ENCODE measurements at places on chromosomes 1 and 21. TPM values are rescaled to one million over a fixed set of nuclear protein-coding genes. Genes with fewer than 3 reads are reported as not detected.

DNA sequence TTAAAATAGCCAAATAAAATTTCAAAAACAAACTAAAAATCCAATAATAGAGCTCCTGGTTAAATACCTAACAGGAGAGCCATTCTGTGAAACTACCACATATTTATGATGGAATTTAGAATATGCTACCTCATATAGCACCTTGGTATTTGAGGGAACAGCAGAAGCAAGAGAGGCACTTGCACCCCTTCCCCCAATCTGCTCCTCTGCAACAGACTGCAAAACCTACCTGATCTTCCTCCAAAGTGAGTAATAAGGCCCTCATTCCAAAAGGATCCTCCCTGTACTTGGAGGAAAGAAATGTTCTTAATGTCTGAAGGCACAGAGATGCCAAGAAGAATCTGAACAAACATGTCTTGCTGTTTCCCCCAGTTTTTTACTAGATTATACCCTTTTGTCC is 28.1 kb upstream of the RNPC3 start:
- no peak for DNase-seq

DNA sequence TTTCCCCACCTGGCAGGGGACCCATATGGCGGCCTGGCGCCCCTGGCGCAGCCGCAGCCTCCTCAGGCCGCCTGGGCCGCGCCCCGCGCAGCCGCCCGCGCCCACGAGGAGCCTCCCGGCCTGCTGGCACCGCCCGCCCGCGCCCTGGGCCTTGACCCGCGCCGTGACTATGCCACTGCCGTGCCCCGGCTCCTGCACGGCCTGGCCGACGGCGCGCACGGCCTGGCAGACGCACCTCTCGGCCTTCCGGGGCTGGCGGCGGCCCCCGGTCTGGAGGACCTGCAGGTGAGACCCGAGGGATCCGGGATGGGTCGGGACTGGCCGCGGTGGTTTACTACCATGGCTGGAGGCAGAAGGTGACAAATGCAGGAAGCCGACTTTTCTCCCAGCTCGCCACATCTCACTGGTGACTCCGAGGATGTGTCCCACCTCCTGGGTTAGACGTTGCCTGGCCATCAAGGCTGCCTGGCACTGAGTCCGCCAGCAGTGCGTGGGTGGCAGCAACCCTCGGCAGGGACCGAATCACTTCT is 1.1 kb downstream of the TFAP2E start:
- DNase-seq, result no peak

The FCER1G gene
- 70.1 TPM for total RNA-seq

- DNase-seq, result no peak
These were observed 114.7 kb downstream of the MAP3K21 start for GRCh38 chr1:233442026-233442780.

DNA sequence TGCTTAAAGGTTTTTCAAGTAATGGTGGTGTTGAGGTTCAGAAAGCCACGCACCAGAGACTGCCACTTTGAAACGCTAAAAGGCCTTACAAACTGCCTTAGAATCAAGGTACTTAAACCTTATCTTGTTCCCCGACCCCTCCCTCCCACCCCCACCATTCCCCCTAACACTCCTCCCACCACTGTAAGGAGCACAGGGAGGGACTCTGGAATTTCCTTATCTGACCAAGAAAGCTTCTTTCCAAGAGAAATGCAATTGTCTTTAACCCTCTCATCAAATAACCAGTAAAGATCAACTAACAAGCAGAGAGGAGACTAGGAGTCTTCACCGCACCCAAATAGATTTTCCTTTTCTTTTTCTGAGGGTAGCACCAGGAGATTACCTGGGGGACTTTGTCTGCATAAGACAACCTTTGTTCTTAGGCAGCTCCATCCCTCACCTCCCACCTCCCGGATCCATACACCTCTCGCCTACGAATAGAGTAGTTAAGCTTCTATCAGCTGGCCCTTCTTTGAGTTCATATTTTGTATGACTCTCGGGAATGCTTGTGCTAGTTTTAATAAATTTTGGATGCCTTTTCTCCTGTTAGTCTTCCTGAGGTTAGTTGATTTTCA is 137.7 kb upstream of the ADGRL2 start:
- DNase-seq, result no peak

GRCh38 chr1:232554409-232554808 is 75.5 kb downstream of the SIPA1L2 start:
- no peak for DNase-seq

The IGSF3 gene
- total RNA-seq, result 19.6 TPM

The DPH5 gene
- 19.2 TPM for total RNA-seq

DNA sequence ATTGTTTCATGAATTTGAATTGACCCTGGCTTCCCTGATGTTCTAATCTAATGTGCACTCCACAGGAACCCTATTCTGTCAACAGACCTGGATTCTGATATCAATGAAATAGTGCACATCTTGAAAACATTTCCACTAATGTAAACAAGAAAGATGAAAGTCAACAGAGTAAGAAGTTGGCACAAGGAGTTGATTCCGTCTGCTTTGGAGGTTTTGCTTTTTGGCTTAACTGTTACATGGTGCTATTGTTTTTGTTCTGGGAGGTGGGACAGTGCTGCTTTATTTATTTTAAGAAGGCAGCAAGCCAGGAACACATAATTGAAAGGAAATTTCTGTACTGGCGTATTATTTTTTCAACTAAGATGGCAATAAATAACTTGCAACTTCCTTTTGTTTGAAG is 73.3 kb downstream of the LEPR start:
- DNase-seq, result no peak

DNA sequence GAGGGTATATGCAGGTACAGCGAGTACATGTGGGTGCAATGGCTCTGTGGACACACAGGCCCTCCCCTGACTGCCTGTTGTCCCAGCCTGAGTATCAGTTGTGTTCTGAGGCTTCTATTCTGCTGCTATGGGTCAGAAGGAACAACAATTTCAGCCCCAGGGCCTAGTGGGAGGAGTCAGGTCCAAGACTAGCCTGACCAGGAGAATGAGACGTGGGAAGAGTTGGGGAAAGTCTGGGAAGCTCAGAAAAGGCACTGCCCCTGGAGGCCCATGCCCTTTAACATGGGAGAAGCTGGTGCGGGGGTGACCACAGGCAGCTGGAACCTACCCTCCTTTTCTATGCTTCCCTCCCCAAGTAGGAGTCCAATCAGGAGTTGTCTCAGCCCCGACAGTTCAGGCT is 7.7 kb downstream of the IGSF8 start:
- no peak for DNase-seq

The ASTN1 gene
- 0.16 TPM for total RNA-seq

The EDN2 gene
- total RNA-seq, result 3.8 TPM

The E2F2 gene
- total RNA-seq, result under 0.01 TPM

DNA sequence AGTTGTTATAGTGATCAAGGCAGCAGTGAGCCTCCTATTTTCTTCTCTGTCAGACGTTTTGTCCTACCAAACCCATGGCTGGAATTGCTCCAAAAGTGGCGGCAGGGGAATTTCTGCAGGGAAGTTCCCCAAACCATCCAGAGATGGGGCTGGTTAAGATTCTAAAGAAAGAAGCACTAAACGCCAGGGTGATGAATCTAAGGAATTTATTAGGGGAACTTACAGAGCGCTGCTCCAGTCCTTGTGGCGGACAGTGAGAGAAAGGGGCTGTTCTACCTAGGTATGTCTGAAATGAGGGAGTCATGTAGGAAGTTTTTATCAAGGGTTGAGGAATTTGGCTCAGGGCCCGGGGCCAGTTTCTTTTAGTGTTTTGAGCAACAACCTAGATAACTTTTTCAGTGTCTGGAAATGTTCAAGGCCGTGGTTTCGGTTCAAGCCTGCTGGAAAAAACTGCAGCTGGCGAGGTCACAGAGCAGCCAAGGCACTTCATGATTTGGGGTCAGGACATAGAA is 222.4 kb upstream of the B3GALT2 start:
- DNase-seq, result no peak

DNA sequence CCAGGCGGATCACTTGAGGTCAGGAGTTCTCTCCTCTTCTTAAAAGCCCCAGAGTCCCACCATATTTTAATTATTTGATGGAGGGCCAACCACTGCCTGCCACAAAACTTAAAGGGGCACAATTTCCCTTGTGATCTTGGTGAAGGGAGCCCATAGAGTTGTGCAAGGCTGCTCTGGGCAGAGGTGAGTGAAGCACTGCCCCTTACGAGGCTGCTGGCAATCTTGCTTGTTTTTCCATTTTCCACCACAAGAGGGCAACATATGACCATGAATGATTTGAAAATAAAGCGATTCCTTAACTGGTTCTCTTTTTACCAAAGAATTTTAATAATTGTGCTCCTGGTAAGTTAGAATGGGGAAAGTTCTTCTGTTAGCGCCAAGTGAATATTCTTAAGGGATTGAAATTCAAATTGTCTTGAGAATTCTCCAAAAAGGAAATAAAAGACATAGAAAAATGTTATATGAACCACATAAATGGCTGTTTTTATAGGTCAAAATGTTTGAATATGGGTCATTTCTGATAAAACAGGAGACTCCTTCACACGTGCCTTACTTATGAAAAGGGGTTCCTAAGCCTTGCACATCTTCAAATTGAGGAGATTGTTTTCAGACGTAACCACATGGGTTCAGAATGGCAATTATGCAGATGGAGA is 22.7 kb downstream of the PGM1 start:
- DNase-seq, result no peak

DNA sequence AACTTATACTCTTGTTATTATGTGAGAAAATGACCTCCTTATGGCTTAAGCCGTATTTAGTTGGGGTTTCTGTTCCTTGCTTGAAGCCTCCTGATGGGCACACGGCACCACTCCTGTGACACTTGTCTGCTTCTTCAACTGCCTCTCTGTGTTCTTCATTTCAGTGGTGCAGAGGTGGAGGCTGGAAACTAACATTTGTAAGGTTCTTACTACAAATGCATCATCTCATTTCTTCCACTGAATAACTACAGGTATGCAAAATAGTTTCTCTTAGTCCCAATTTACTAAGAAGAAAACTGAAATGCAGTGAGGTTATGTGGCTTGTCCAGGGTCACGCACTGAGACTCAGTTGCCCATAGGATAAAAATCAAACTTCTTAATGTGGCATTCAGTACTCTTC is 23.6 kb upstream of the ZNF362 start:
- DNase-seq, result no peak

- no peak for DNase-seq
These were observed 334.3 kb downstream of the TGFB2 start for GRCh38 chr1:218679391-218679790.

GRCh38 chr1:153540394-153541361 is at the start of gene S100A5:
TSS of gene S100A5 (minus strand) at chr1:153540934. CDS start at chr1:153540191, 743 bp downstream.
- no peak for DNase-seq

The LEMD1 gene
- total RNA-seq, result not detected

GRCh38 chr1:148317288-148317985 is 165.4 kb upstream of the NBPF11 start:
- no peak for DNase-seq

The MAB21L3 gene
- 0.80 TPM for total RNA-seq

DNA sequence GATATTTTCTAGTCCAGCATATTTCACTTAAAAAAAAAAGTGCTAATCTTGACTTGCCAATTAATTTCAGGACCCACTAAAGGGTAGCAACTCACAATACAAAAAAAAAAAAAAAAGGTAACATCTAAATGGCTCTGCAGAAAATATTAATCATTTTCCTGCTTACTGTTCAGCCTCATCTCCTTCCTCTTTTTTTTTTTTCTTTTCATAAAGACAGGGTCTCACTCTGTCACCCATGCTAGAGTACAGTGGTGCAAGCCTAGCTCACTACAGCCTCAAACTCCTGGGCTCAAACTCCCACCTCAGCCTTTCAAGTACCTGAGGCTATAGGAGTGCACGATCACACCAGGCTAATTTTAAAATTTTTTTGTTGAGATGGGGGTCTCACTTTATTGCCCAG is 30.4 kb downstream of the TTC13 start:
- DNase-seq, result no peak

- DNase-seq, result no peak
These were observed 130.7 kb downstream of the SIPA1L2 start for GRCh38 chr1:232499188-232499587.

The HOOK1 gene
- total RNA-seq, result 12.5 TPM

GRCh38 chr1:232282498-232282897 is 347.4 kb downstream of the SIPA1L2 start:
- DNase-seq, result no peak

DNA sequence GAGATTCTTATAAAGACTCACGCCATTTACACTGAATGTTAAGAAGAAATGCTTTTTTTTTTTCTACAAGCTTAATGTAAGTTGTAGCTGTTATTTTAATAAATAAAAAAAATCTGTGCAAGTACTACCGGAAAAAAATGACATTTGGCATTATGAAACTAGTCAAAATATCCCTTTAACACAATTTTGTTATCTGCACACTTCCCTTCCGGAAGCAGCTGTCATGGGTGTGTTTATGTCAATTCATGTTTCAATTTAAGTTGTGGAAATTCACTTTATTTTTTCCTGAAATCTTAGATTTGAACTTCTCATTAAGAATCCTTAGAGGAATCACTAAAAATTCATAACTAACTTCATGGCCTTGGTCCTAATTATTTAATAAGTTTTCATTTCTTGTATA is 308.1 kb downstream of the KCTD3 start:
- no peak for DNase-seq

The SLC25A34 gene
- 1.0 TPM for total RNA-seq

The B3GALT5 gene
- not detected for total RNA-seq

GRCh38 chr1:246784621-246785493 is 60.6 kb downstream of the SCCPDH start:
- no peak for DNase-seq

The NFASC gene
- 1.6 TPM for total RNA-seq

- no peak for DNase-seq
These were observed 58.1 kb upstream of the ANGPTL1 start for GRCh38 chr1:178928976-178929375.

The BCAN gene
- total RNA-seq, result 0.44 TPM

DNA sequence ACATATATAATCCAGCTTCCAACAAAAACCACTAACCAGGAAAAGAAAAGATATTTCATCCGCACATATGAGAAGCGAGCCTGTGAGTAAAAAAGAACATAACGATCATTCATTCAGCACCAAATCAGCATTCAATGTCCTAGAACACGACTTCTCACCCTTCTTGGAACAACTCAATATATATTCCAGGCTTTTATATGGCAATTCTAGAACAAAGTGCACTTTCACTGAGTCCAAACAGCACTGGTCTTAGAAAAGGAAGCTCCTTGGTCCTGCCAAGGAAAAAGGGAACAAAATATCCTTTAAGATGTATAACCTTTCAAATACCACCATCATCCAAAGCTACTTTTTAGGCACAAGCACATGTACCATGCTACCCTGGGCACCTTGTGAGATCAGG is 44.5 kb downstream of the RPL5 start:
- DNase-seq, result no peak

The CYYR1 gene
- 14.3 TPM for total RNA-seq

The HAO2 gene
- total RNA-seq, result not detected

- DNase-seq, result no peak
These were observed 44.3 kb downstream of the INAVA start for GRCh38 chr1:200938955-200939354.

DNA sequence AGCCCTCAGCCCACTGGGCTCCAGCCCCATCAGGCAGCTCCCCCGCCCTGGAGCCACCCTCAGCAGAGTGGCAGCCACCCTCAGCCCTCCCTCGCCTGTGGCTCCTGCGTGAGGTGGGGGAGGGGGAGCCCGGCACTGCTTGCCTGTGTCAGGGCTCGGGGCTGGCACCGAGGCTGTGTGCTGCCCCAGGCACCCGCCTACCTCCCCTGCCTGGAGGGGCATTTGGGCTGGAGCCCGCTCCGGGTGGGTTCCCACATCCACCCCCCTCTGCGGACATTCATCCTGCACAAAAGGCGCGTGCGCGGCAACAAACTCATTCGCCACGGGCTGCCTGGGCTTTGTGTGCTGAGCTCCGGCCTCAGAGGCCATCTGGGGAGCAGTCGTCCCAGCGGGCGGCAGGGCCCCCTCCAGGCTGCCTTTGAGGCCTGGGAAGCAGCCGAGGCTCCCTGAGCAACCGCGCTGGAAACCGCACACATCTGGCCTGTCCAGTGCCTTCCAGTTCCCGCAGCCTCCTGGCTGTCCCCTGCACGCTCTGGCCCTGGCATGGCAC is 12.6 kb upstream of the TNFRSF14 start:
- DNase-seq, result no peak

The SPRR3 gene
- total RNA-seq, result not detected
